ENCODE measurements at places on chromosomes 1 and 21. TPM values are rescaled to one million over a fixed set of nuclear protein-coding genes. Genes with fewer than 3 reads are reported as not detected.

DNA sequence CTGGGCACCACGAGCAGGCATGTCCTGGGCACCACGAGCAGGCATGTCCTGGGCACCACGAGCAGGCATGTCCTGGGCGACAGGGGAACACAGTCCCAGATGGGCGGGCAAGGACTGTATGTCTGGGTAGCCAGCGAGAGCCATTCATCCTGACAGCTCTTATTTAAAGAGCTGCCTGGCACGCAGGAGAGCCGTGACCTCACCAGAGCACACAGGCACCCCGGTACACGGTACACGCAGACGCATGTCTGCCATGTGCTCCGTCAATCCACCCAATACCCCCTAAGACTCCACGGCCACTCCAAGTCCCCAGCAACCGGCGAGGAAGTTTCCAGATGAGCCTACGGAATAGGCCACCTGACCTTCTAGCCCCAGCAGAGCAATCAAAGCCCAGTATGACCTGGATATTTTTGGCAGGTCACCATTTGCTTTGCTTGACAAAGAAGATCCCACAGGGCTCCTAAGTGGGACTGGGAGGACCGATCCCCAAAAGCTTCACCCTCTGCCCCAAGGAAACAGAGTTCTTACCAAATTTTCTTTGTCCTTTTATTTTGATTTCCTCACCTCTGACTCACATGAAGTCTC, 51.7 kb downstream of the CASZ1 start:
- DNase-seq = no peak

The CD101 gene
- 1.3 TPM for total RNA-seq

The LYPD8 gene
- not detected for total RNA-seq

The NCAM2 gene
- not detected for total RNA-seq

- DNase-seq = no peak
These were observed 110.4 kb downstream of the PDE9A start for GRCh38 chr21:42763581-42764442.

DNA sequence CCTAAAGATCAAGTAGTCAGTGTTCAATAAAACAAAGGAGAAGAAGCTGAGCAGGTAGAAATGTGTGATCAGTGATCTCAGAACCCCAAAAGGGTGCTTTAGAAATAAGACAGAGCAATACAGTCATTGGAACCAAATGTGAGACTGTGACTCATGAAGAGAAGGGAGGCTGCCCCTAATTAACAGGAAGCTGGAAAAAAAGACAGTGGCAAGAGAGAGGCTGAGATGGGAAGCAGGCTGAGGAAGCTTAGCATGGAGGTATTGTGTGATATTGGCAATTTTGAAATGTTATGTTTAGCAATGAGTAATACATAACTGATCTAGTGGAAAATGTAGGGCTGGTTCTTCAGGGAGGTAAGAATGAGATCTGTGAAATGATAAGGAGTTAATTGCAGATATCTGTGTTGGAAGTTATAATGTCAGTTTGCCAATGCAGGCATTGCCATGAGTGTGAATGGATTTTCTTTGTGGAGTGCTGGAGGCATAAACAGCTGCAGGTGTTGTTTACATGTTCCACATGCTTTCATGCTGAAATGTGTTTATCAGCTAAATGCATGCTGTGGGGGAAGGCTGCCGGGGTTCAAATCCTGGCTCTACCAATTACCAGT, 90.6 kb upstream of the CACNA1E start:
- DNase-seq = no peak

- DNase-seq = no peak
These were observed 48.4 kb upstream of the HOOK1 start for GRCh38 chr1:59766227-59766855.

DNA sequence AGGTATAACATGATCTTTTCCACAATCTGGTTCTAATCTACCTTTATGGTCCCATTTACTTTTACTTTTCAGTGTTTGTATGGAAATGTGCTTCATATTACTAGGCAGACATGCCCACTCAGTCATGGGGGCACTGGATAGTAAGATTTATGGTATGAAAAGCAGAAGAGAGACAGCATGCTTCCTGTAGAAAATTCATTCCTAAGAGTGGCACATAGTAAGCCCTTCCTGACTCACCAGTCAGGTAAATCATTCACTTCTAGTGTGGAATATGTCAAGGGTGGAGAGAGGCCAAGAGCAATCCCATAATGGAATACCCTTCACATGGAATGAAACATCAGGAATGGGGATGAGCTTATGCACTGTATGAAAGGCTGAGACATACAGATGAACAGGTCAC, 49.5 kb upstream of the BCL10 start:
- no peak for DNase-seq

- DNase-seq = peak; percentile 61
These were observed 32.0 kb downstream of the RSPH1 start for GRCh38 chr21:42463861-42464515.
